CD4-positive, alpha-beta T cell treated with Interleukin-12 subunit alpha and Interleukin-12 subunit beta, for 1 hour (primary cell): ENCODE measurements at places on chromosomes 13 and 19.

- DNase-seq = no peak
Measured at GRCh38 chr13:24528816-24529398, 16.3 kb upstream of the PARP4 start.

DNA sequence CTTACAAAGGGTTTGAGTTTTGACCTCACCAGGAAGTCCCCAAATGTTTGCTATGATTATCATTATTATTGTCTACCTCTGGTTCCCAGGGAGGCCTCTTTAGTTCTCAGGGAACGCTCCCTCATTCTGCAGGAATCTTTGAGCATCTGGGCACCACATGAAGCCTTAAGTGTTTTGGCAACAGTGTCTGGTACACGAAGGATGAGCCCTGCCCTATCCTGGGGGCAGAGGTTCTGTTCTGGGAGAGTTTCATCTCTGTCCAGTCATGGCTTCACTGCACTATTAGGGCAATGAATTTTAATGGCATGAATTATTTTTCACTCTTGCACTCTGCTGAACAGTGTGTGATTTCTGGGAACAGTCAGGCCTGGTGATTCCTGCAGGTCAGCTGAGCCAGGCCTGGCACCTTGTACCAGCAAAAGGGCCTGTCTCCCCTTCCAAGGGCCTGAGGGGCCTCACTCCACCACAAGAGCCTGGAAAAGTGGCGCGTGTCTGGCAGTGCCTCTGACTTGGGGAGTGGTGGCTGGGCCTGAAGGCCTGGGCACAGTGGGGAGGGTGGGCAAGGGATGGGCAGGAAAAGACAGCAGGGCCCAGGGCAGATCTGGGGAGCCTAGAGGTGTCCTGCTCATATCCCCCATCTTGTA, 4.6 kb downstream of the FAM187B start:
- no peak for DNase-seq

GRCh38 chr19:31282346-31282745, 66.9 kb downstream of the TSHZ3 start:
- DNase-seq = no peak

GRCh38 chr19:1466461-1467214, 12.4 kb downstream of the C19orf25 start:
- DNase-seq = no peak

- no peak for DNase-seq
Measured at GRCh38 chr13:95644601-95645052, at the start of gene DZIP1. TSS of gene DZIP1 (minus strand) at chr13:95644706. CDS start at chr13:95642029, 2,677 bp downstream.

- no peak for DNase-seq
Measured at GRCh38 chr13:51955816-51956603, 55.2 kb downstream of the ATP7B start.

- DNase-seq = no peak
Measured at GRCh38 chr13:33487575-33488243, 202.2 kb upstream of the STARD13 start.

DNA sequence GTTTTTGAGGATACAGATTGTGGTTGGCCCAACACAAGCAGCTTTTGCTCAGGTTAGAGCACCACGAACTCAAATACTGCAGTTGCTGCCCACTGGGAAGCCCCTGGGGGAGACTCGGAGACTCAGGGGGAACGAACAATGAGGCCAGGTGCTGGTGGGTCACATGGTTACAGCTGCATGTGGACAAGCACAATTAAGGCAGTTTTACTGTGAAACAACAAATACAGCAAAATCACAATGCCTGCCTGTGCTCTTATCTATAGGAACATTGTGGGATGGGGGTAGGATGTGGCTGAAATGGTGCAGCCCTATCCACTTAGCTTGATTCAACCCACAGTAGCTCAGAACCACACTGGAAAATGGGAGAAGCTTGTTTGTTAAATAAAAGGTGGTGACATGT, 119.7 kb upstream of the SPATA13 start:
- no peak for DNase-seq

GRCh38 chr19:16652854-16653253, 7.1 kb downstream of the SMIM7 start:
- DNase-seq = no peak

GRCh38 chr19:45505151-45505995, 1.9 kb upstream of the VASP start:
- DNase-seq = no peak

DNA sequence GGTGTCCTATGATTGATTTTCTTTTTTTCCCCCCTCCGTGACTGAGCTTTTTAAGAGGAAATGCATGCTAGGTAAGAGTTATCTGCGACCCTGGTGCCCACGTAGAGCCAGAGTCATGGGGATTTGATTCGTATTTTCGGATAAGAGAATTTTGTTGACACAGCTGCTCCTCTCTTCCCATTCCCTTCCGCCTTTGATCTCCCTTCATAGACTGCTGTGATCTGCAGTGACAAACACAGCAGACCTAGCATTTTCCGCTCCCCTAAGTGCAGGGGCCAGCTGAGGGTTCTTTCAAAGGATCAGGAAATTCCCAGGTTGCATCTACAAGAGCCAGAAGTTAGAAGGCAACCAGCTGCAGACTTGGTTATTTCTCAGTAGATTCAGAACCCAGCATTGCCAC, 70.5 kb downstream of the ZNF568 start:
- DNase-seq = no peak

DNA sequence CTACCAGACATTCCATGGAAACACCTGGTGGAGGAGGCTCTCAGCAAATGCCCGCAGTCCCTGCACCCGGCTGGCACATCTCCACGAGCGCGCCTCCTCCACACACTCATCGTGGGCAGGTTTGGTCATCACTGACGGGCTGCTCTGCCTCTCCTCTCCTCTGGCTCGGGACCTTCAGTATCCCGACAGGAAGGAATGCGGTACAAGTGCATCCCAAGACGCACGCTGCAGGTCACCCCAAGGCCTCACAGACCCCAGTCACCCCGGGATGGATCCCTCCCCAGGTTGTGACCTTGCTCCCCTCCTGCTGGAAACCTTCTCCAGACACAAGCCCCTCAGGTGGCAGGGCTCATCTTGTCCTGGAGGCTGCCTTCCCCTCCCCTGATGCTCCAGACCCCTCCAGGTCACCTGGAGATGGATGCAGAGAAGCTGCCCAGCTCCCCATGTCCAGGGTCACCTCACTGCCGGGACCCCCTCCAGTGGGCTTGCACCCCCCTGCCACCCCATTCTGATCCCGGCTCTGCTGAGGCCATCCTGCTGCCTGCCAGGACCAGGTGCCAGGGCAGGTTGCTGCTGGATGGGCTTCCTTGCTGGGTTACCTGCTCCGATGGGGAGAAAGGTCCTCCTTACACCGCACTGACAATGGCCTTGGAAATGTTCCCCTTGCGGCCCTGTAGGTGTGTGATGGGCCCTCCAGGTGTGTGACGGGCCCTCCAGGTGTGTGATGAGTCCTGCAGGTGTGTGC, 29.9 kb downstream of the C13orf46 start:
- DNase-seq = no peak

- no peak for DNase-seq
Measured at GRCh38 chr13:112351825-112352224, 24.3 kb upstream of the SPACA7 start.

GRCh38 chr13:57633141-57633949, 1.8 kb downstream of the PCDH17 start:
- DNase-seq = no peak

DNA sequence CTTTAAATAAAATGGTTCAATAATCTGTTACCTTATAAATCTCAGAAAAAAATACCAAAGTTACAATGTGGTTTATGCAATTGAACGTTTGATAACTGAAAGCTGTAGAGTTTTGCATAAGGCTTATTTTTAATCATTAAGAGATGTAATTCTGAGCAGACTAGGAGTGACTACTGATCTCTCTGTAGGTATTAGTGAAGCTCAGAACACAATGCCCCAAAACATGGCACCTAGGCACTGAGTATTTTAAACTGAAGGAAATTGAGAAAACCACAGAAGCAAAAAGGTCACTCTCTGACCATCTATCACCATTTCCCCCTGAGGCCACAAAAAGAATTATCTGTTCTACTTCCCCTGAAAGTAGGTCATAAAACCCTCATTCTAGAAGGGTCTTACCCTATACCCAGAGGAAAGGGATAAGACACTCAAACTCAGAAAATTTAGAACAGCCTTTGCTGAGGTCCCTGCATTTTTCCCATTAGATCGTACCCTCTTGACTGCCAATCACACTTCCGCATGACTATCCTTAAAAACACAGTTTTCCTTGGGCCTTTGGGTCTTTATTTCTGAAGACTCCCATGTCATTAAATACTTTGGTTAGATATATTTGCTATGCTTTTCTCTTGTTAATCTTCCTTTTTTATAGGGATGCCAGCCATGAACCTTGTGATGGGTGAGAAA, 158.1 kb downstream of the PCDH9 start:
- DNase-seq = no peak

GRCh38 chr19:39828015-39828653, 5.8 kb downstream of the DYRK1B start:
- DNase-seq = peak; percentile 51

GRCh38 chr13:39943711-39944110, 288.2 kb downstream of the COG6 start:
- DNase-seq = no peak
